ENCODE measurements at places on chromosomes 11 and 22. TPM values are rescaled to one million over a fixed set of nuclear protein-coding genes. Genes with fewer than 3 reads are reported as not detected.

The BARX2 gene
- not detected for total RNA-seq

The PAX6 gene
- total RNA-seq: 1.3 TPM

The OR8G5 gene
- not detected for total RNA-seq

The NLRP10 gene
- total RNA-seq: 1.3 TPM

The PRCP gene
- 30.3 TPM for total RNA-seq

The GAL gene
- total RNA-seq: not detected

The VPS11 gene
- 21.2 TPM for total RNA-seq

The EPS8L2 gene
- total RNA-seq: 26.5 TPM

The MYH9 gene
- 242 TPM for total RNA-seq

The SHANK3 gene
- total RNA-seq: 0.32 TPM
